PC-9 (cell line): ENCODE measurements at places on chromosomes 1 and 21. TPM values are rescaled to one million over a fixed set of nuclear protein-coding genes. Genes with fewer than 3 reads are reported as not detected.

Gene NMNAT1
- 10.1 and 13.4 TPM in 2 replicates for total RNA-seq

DNA sequence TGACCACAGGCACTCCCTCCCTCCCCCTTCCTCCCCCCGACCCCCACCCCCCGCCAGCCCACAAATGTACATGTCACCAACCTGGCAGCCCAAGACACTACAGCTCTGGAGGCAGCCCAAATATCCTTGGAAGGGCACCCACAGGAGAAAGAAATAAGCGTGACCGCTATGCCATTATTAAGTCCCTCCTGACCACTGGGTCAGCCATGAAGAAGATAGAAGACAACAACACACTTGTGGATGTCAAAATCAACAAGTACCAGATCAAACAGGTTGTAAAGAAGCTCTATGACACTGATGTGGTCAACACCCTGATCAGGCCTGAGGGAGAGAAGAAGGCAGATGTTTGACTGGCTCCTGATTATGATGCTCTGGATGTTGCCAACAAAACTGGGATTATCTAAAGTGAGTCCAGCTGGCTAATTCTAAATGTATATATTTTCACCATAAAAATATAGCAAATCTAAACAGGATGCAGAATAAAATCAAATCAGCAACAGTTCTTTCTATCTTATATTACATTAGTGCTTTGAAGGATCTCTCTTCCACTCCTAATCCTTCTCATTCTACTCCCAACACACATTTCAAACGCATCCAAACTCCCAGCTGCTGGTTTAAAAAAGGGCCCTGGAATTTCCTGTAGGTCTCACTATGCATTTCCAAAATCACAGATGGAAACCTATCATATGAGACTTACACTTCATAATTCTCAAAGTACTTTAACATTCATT is 77.4 kb upstream of the SLFNL1 start:
- no peak for DNase-seq

GRCh38 chr1:189787201-189787600 is 690.5 kb downstream of the BRINP3 start:
- DNase-seq = no peak

GRCh38 chr1:94726981-94727685 is 93.0 kb upstream of the SLC44A3 start:
- no peak for DNase-seq

Gene OR2AK2
- total RNA-seq = not detected in 2 replicates

DNA sequence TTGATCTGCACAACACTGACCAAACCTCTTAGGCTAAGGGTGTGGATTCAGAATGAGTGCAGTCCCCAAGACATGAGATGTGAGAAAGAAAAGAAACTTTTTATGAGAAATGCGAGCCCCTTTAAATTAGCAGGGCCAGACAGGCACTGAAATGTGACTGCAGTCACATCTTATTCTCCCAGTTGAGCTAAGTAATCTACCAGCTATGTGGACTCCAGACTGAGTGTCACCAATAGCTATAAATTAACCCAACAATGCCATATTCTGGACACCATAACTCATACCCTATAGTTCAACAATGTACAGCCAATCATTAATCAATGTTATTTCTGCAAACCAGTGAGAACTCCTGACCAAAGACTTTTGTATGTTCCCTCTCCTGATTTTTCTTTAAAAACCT is 153.2 kb downstream of the COQ8A start:
- no peak for DNase-seq

Gene BSDC1
- 74.0 and 76.2 TPM in 2 replicates for total RNA-seq

- no peak for DNase-seq
These were observed 54.5 kb downstream of the PAPPA2 start for GRCh38 chr1:176517484-176517883.

- DNase-seq = no peak
These were observed 235.4 kb upstream of the LYPLAL1 start for GRCh38 chr1:218938259-218938658.

DNA sequence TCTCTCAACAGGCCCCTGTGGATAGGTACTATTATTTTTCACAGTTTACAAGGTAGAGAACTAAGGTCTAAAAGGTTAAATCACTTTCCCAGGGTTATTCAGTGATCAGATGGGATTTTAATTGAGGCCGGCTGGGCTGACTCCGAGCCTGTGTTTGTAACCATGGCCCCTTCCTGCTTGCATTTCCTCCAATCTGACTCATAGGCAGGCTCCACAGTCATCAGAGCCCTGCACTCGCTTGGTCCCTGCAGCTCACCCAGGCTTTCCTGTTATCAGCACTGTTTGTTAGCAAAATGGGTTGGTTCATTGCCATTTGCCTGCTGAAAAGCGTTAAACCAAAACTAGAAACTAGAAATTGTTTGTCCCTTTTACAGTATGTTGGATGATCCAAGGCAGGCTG is 41.4 kb upstream of the LMX1A start:
- no peak for DNase-seq

DNA sequence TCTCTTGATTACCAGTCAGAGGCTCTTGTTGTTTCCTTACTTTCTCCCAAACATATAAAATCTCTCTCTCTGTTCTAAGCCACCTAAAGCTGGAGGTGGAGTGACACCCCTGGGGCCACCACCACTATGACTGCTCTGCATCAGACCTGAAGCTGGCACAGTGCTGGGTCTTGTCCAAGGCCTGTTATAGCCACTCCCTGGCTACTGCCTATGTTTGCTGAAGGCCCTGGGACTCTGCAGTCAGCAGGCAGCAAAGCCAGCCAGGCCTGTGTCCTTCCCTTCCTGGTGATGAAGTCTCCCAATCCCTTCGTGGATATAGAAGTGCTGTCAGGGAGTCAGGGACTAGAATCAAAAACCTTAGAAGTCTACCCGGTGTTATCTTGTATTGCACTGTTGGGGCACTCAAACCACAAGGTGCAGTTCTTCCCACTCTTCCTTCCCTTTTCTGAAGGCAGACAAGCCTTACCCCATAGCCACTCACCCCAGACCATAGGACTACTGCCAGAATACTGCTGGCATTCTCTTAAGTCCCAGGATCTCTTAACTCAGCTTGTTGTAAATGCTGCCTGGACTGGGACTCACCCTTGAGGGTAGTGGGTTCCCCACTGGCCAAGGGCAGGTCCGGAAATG is 103.1 kb downstream of the RPS6KC1 start:
- DNase-seq = no peak

Gene SYPL2
- 0.09 and 0.28 TPM in 2 replicates for total RNA-seq

DNA sequence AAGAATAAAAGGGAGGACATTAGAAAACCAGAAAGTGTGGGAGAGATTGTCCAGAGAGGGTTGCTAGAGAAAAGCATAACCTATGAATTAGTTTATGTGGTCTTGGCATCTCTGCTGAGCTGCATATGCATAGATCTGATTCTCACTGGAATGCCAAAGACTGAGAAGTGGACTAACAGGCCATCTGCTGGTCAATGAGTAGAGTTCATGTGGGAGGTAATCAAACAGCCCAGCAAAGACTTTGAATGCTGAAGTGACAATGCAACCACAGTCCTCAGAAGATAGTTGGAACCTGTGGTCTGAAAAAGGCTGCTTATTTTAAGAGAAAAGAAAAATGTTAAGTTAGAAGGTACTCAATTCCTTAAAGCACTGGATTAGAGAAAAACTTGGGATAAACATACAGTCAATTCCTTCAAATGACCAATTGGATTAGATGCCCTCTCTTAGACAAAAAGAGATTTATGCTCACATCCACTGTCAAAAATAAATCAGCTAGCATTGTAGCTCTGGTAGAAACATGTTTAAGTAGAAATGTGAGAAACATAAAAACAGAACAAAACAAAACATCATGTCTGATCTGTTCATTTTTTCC is 382.8 kb downstream of the AMY1C start:
- DNase-seq = no peak

Gene WLS
- 19.8 and 30.5 TPM in 2 replicates for total RNA-seq

- DNase-seq = no peak
These were observed 4.3 kb downstream of the IGSF9 start for GRCh38 chr1:159941141-159941540.

Gene AKR7A3
- 1.9 and 2.5 TPM in 2 replicates for total RNA-seq

DNA sequence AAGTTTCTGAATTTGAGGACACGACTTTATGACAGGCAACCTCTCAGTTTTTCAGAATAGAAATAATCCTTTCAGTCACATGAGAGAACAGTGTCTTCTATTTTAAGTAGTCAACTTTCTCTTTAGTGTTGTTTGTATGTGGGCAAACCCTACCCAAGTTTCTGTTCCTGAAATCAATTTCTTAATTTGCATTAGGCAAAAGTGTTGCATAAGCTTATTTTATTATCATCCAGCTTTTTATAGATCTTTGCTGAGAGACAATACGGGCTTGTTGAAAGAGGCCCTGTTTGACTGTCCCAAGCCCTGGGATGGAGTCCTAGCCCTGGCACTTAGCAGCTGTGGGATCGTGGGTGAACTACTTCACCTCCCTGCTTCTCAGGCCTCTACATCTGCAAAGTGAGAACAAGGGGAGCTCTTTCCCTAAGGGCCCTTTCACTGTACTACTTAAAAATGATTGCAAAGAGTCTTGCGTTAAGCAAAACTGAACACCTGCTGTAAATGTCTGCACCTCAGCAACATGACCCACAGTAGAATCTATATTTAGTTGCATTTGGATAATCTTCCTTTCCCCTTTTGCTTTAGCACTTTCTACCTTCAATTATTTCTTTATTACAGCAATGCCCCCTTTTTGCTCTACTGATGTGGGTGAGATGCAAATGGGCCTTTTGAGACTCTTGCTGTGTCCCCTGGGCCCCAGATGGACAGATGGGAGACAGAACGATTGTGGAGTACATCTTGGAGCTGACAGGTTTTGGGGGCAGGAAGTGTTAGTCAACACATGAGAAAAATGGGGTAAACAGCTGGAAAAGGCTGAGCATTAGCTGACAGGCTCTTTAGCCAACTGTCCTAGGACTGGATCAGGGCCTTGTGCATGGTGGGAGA is 41.0 kb upstream of the SCAF4 start:
- DNase-seq = no peak

Gene KIRREL1
- 25.8 and 30.7 TPM in 2 replicates for total RNA-seq

DNA sequence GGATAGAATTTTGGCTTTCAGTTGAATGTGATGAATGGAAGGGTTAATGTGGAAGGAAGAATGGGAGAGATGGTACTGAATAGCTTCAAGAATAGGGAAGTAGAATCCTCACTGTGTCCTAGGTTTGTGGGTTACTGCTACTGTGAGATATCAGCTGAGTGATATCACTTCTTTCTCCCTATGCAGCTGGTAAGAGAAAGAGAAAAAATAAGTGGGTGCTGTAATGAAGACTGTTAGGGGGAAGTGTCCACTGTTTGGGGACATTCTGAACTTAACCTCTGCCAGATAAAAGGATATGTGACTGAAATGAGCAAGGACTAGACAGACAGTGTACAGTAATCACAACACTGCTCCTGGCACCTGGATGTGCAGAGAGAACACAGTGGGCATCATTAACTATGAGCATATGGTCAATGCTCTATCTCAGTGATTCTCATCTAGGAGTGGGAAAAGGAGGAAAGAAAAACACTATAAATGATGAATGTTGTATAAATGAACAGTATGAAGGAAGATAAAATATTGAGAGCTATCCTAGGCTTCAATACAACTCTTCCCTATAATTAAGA is 25.6 kb upstream of the MOB3C start:
- no peak for DNase-seq

Gene HFM1
- not detected in 2 replicates for total RNA-seq

Gene RUNX3
- not detected in 2 replicates for total RNA-seq

Gene HRNR
- not detected in 2 replicates for total RNA-seq

GRCh38 chr1:161359291-161359690 is 8.4 kb downstream of the CFAP126 start:
- no peak for DNase-seq

Gene AMY2A
- not detected in 2 replicates for total RNA-seq

GRCh38 chr1:34268311-34268954 is 91.7 kb downstream of the C1orf94 start:
- no peak for DNase-seq

DNA sequence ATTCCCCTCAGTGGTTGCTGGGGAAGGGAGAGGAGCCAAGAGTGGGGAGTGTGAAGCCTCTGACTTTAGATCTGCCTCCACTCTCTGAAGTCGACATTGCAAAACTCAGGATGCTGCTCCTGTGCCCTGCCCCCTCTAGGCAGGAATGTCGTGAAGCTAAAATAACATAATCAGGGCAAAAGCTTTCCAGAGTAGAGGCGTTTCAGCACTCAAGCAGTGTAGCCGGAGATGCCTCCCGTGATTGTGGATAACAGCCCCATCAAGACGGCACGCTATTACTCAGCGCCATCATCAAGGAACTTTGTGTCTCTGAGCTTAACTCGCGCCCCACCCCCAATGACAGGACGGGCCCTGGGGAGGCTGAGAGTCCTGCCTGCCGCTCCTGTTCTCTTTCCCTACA is 60.0 kb downstream of the FBXO2 start:
- no peak for DNase-seq

- no peak for DNase-seq
These were observed 16.0 kb downstream of the TRIM11 start for GRCh38 chr1:228390649-228391048.

Gene ADCY10
- total RNA-seq = 0.28 and 0.46 TPM in 2 replicates

DNA sequence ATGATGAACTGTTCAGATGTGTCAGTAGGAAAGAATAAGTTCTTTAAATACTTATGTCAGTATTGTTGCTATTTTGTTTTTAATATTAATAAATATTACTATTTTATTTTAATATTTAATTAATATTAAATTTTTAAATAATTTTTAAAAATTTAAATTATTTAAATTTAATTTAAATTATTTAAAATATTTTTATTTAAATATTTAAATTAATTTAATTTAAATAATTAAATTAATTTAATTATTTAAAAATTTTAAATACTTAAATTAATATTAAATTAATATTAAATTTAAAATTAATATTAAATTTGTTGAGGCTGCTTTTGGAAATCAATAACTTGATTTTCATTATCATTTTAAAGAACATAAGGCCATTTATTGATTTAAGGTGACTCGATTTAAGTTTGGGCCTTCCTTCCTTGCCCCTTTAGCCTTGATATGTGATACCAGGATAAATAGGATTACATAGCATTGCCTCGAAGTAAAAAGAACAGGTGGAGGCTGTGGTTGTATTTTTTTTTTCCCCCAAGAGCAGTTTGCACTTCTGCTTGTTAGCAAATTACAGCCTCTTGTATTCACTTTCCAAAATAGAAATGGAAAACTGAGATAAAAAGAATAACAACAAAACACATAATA is 915.2 kb downstream of the TTLL7 start:
- DNase-seq = no peak

- no peak for DNase-seq
These were observed 510.3 kb upstream of the TMPRSS15 start for GRCh38 chr21:18913914-18914313.

Gene PADI1
- 27.7 and 28.3 TPM in 2 replicates for total RNA-seq

- no peak for DNase-seq
These were observed 79.4 kb downstream of the RPE65 start for GRCh38 chr1:68370101-68370915.

DNA sequence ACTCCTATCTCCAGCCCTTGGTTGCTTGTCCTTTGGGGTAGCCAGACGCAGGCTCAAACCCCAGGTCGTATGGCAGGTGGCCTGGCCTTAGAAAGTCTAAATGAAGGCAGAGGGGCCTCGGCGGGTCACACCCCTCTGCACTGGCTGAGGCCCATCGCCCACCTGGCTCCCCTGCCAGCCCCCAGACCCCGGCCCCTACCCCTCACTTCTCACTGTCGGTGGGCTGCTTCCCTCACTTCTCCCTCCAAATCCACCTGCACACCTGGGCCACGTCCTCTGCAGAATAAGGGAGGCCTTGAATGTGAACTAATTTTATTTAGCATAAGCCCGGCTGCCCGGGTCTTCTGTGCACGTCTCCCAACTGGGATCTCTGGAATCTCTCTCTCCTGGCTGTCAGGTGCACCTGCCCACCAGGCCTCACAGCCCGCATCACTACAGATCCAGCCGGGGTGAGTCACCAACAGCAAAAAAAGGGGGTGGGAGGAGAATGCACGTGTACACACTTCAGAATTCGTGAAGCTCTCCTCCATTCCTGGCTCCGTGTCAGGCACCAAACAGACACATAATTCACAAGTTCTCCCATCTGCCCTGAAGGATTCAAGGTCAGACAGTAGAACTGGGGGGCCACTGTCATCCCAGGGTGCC is 107.5 kb upstream of the SIM2 start:
- DNase-seq = no peak
